Stimulated activated CD8-positive, alpha-beta memory T cell treated with anti-CD3 and anti-CD28 coated beads, Interleukin-4, amount 100 ng/mL, for 1 hour (primary cell): ENCODE measurements at places on chromosomes 6 and 20.

GRCh38 chr6:36576578-36576977 lies 17.6 kb upstream of the SRSF3 start:
- no peak for DNase-seq

- DNase-seq = no peak
Observed at GRCh38 chr6:52639493-52639892, 31.4 kb upstream of the TMEM14A start.

GRCh38 chr6:152124429-152125074 lies 317.1 kb downstream of the ESR1 start:
- DNase-seq = no peak

DNA sequence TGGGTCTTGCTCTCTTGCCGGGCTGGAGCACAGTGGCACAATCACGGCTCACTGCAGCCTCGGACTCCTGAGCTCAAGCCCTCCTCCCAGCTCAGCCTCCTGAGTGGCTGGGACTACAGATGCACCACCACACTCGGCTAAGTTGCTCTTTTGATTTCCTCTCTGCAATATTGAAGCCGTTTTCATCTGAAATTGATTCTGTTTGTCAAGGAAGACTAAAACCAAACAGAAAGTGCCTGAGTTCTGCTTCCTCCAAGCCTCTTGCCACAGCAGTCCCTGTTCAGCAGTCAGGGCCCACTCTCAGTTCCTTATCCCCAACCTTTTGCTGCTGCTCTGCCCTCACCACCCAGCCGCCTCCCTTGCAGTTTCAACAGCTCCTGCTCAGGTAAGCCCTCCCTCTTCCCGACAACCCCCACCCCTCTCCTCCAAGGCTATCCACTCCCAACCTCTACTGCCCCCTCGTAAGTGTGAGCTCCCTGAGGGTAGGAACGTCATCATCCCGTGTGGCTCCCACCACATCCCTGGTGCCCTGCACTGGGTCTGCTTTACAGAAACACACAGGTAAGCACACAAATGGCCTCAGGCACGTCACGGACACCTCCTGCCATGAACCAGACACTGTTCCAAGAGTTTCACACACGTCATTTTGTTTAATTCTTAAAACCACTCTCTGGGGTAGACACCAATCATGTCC lies 70.7 kb upstream of the TAB2 start:
- no peak for DNase-seq

DNA sequence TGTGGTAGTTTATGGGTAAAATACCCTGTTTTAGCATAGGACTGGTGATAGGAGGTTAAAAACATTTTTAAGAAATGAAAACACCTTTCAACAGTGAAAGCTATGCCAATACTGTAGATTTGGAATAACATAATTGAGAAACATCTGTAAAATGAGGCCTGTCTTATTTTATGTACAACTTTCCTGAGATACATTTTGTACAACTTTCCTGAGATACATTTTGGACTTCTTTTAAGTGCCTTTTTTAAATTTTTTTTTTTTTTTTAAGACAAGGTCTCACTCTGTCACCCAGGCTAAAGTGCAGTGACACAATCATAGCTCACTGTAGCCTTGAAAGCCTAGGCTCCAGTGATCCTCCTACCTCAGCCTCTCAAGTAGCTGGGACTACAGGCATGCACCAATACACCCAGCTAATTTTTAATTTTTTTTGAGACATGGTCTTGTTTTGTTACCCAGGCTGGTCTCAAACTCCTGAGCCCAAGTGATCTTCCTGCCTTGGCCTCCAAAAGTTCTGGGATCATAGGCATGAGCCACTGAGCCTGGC lies 84.6 kb downstream of the MAN1A1 start:
- DNase-seq = no peak

DNA sequence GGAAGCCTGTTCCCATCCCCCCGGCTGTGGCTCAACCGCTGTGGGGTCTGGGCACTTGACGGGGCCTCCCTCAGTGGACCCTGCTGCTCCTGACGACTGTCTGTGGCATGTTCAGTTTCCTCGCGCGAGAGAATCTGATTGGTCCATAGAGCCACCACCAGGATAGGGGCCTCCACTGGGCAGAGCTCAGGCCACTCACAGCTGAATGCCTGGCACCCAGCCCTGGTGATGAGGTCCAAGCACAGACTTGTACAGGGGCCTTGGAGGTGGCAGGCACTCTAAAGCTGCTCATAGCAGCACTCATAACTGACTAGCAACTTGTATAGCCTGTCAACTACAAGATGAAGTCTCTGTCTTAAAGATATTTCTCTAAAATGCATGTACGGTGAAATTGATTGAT lies 368.1 kb downstream of the NRN1 start:
- no peak for DNase-seq

DNA sequence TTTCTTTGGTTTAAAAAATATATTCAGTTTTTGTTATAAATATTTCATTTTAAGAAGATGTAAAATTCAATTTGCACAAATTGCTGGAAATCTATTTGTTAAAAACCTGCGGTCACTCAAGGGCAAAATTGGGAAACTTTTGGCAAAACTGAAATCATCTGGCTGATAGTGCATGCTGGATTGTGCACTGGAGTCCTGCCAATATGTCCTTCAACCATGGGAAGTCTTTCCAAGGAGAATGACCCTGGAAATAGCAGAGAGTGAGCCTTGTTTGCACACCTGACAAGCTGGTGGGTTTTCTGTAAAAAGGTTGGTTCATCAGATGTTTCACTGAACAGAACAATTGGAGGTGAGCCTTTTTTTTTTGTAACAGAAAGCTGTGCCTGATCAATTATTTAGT lies 413.5 kb downstream of the BTBD3 start:
- no peak for DNase-seq

DNA sequence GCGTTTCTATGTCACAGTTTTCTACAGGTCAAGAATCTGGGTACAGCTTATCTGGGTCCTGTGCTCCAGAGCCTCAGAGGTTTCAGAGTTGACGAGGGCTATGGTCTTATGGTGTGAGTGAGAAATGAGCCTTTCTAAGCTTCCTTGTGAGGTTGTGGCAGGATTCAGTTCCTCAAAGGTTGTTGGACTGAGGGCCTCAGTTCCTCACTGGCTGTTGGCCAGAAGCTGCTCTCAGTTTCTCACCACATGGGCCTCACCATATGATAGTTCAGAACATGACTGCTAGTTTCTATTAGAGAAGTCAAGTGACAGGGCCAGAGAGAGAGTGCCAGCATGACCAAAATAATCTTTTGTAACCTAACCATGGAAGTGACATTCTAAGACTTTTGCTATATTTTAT lies 96.1 kb downstream of the NUS1 start:
- DNase-seq = no peak

DNA sequence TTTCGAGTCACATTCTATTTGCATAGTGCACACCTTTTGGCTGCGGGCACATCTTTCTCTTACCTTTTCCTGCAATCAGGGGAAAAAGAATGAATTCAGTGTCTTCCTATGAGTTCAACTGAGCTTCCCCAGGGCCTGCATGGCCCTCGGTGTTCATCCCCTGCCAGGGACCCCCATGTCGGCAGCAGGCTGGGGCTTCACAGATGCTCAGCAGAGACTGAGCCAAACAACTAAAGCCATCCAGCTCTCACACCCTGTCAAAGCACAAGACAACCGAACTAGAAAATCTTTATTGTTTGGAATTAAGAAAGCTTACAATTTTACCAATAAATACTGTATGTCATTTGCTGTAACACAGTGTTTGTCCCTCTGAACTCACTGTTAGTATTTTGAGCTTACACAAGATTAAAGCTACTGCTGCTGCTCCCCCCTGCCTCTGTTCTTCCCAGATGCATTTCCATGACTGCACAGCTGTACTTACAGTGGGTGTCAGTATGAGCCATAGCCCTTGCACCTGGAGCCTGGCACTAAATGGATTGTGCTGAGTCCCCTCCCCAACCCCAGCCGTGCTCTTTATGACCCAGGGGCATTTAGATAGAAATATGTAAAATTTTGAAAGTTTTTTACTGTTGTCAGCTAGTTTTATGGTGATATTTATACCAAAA lies 205.8 kb downstream of the TMEM242 start:
- DNase-seq = no peak

DNA sequence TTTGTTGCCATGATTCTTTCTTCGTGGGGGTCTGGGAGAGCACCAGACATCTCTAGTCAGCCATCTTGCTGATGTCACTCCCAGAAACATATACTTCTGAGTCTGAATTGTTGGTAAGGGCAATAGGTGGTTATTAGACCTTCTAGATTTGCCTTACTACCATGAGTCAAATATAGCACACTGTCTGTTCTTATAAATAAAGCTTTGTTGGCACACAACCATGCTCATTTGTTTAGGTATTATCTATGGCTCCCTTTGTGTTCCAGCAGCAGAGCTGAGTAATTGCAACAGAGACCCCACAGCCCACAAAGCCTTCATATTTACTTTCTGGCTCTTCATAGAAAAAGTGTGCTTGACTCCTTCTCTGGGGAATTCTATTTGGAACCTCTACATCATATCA lies 62.9 kb downstream of the CDH26 start:
- no peak for DNase-seq

DNA sequence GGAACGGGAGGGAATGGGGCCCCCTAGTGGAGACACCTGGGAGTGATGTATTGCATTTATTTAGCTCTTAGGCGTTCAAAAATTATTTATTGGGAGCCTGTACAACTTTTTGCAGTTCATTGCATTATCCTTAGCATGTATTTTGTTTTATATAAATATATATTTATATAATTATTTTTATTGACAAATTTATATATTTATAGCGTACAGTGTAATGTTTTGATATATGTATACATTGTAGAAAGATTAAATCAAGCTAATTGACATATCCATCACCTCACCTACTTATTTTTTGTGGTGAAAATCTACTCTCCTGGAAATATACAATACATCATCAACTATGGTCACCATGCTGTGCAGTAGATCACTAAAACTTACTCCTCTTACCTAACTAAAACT lies 975 bp downstream of the SIRT5 start:
- peak; percentile 36 for DNase-seq

GRCh38 chr6:2877960-2878359 lies 25.1 kb downstream of the SERPINB9 start:
- no peak for DNase-seq

DNA sequence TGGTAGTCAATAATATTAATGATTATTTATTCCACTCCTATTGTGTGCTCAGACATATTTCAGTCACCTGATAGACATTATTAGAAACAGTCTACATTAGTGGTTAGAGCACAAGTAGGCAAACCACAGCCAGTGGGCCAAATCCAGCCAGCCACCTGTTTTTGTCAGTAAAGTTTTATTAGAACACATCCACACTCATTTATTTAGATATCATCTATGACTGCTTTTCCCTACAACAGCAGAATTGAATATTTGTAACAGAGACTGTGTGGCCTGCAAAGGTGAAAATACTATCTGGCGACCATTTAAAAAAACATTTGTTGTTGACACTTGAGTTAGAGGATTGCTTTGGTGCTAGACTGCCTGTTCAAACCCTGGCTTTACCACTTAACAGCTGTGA lies 220.0 kb upstream of the ZFP64 start:
- DNase-seq = no peak

DNA sequence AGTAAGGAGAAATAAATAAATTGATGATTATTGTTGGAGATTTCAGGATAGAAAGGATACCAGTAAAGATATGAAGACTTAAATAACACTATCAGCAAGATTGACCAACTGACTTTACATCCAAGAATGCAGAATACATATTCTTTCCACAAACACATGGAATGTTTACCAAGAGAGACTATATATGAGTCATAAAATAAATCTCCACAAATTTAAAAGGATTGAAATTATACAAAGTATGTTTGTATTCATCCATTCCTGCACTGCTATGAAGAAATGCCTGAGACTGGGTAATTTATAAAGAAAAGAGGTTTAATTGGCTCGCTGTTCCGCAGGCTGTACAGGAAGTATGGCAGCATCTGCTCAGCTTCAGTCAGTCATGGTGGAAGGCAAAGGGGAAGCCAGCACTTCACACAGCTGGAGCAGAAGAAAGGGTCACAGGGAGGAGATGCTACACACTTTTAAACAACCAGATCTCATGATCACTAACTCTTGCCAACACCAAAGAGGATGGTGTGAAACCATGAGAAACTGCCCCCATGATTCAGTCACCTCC lies 56.7 kb upstream of the TNFRSF21 start:
- no peak for DNase-seq
